ENCODE measurements at places on chromosomes 4 and X.

DNA sequence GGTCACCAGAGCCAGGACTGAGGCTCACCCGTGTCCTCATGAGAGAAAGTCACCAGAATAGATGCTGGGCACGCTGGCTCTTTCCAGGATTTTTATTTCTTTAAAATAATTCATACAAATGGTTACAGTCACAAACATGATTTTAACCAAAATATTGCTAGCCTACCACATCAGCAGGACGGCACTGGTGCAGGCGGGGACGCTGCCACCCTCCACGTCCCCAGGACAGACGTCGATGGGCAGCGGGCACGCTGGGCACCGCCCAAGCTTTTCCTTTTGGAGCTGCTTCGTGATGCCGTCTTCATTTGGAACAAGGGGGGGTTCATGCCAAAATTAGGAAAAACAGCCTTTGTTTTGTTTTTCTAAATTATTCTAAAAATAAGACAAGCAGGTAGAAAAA lies 37.6 kb downstream of the CTBP1 start:
- DNase-seq, result peak; percentile 7

- DNase-seq, result no peak
These were observed 35.8 kb downstream of the RFC1 start for GRCh38 chr4:39330353-39330752.

GRCh38 chr4:100547541-100548199 lies 29.8 kb upstream of the EMCN start:
- DNase-seq, result no peak

DNA sequence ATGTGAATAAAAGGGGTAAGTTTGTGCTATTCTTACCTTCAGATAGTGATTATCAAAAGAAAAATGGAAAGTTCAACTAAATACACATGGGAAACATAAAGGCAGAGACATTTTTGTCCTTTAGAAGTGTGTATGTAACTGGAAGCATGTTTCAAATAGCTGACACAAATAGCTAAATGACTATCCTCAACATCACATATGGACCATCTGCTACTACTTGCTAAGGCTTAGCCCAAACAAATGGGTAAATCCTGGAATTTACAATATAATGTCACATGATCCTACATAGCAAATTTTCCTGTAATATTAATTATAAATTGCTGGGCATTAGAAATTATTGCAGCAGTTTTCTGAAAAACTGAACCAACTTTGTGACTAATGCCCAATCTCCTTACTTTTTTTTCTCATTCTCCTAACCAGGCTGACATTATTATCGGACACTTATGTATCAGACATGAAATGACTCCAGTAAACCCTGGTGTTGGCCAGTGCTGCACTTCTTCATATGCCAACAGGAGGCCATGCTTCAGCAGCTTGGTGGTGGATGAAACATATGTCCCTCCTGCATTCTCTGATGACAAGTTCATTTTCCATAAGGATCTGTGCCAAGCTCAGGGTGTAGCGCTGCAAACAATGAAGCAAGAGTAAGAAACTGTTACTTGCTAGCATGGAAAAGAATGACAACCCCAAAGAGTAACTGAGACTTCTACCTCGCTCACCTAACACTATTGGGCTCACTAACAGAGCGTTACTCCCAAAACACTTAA lies 16.1 kb downstream of the AFP start:
- DNase-seq, result no peak

GRCh38 chr4:53055716-53056403 lies 193.7 kb downstream of the RASL11B start:
- no peak for DNase-seq

DNA sequence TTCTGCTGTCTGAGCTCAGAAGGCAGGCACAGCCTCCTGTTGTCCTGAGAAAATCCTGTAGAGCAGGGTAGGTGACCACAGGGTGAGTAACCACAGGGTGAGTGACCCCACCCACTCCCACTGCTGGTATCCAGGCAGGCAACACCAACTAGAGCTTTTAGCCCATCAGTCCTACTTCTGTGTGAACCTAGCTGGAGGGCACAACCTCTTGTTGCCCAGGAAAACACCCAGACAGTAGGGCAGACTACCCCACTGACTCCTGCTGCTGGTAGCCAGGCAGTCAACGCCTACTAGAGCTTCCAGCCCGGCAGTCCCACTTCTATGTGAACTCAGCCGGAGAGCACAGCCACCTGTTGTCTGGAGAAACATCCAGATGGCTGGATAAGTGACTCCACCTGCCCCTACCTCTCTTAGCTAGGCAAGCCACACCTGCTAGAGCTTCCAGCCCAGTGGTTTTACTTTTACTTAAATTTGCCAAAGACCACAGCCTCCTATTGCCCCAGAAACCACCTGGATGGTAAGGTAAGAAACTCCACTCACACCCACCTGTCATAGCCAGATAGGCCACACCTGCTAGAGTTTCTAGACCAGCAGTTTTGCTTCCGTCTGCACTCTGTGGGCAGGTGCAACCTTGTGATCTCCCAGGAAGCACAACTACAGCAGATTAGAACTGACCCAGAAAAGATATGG lies 371.6 kb downstream of the INPP4B start:
- DNase-seq, result no peak

DNA sequence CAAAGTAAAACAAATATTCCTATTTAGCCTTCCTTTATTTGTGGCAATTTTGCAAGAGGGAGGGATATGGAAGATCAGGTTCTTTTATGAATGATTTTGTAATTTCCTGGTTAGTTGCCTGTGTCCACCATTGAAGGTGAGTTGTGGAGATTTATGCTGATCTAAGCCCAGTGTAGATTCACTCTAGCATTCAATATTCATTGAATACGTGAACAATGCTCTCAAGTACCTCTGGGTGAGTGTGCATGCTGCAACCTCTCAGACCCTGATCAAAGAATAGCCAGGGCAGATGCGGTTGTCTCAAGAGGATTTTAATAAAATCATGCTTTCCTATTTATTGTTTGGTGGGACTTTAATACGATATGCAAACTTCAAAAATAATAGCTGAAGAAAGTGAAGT lies 628.4 kb downstream of the SPRY1 start:
- no peak for DNase-seq

- DNase-seq, result no peak
These were observed 350.1 kb downstream of the C4orf33 start for GRCh38 chr4:129446074-129446473.

DNA sequence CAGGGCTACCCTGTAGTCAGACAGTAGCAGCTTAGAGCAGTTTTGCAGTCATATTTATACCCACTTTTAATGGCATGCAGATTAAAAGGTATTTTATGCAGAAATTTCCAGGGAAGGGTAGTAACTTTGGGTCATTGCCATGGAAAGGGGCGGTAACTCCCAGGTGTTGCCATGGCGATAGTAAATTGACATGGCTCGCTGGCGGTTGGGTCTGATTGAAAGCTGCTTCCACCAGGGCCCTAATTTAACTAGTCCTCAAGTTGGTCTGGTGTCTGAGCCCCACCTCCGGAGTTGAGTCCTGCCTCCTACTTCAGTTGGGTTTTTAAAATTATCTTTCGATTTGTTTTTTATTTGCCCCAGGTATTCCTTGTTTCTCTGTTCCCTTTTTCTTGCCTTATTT lies 70.1 kb downstream of the NAA11 start:
- DNase-seq, result no peak

- DNase-seq, result no peak
These were observed 1.6 kb upstream of the GSX2 start for GRCh38 chr4:54098375-54098774.

- DNase-seq, result no peak
These were observed 268.9 kb downstream of the FBXW7 start for GRCh38 chr4:152266831-152267480.

DNA sequence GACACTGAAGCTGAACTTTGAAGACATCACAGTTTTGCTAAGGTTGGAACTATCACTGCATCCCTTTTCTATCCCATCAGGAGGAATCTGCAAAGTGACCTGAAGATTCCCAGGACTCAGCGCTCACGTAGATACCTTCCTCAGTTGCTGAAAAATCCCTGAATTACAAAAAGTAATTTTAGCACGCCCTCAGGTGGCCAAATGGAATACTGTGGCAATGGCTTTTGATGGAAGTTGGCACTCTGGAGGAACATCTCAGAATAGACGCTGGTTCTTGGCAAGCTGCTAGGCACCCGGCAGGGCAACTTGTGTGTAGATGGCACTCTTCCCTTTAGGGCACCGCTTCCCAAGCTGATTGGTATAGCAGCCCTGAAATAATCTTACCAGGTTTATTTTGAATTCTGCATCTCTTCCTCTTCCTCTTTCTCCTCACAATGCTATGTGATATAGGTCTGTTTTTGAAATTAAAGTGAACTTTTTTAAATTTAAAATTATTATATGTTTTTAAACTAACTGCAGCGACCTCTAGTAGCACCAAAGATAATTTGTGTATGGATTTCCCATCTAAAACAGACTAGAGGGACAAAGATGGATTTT lies 16.3 kb upstream of the ESX1 start:
- peak; percentile 53 for DNase-seq

DNA sequence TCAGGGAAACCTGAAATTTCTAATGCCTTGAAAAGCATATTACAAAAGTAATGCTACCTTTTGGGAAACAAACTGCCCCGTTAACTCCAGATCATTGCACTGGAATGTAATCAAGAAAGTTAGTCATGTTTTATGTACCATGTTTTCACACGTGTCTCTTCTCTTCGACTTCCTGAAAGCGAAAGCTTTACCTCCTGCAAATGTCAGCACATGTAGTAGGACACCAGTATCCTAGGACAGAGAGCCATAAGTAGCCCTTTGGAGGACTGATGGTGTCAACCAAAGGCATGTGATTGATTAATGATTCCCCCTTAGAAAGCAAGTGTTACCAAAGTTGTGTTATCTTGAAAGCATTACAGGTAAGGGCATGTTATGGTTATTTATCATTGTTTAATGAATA lies 8.8 kb upstream of the MND1 start:
- DNase-seq, result no peak

DNA sequence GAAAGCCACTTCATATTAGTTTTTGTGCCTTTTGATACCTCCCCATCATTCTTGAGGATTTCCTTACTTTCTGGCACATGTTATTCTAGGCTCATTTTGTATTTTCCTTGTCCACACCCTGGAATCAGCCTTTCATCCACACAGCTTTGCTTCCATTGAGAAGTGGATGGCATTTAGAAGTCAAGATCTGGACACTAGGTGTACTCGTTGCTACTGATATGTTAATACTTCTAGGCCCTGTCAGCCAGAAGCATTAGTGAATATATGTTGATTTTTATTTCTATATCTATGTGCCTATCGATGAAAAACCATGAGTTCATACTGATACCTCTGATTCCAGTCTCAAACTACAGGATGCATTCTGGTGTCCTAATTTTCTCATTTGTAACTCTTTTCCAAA lies 73.2 kb downstream of the ARHGAP24 start:
- no peak for DNase-seq

DNA sequence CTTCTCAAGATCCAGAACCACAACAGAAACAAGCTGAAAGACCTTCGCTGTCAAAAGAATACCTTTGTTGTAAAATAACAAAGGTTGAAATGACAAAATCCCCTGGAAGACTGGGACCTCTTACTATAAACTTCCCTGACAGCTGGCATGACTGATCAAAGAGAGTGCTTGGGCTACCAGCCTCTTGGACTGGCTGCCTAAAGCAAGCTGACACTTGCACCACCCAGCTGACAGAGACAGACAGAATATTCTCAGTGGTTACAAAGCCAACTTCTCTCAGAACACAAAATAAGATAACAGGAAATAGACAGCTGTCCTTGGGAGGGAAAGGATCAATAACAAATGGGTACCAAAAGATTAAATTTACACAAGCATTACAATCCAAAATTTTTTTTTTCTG lies 241.7 kb upstream of the SPOCK3 start:
- no peak for DNase-seq

DNA sequence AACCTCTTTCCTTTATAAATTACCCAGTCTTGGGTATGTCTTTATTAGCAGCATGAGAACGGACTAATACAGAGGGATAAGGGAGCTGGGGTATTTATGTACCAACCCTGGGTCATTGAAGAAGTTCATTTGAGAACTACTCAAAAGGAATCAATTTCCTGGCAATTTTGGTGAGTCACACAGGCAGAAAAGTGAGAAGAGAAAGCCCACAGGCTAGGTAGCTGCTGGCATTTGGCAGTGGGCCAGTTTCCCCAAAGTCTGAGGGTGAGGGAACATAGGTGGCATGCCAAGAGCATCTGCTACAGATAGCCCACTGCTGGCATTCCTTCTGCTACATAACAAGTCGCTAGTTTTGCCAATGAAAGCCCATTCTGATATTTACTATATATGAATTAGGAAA lies 411.2 kb downstream of the MID1IP1 start:
- no peak for DNase-seq
